ENCODE measurements at places on chromosomes 6 and 20.

GRCh38 chr6:106411643-106412200 lies 51.2 kb downstream of the CRYBG1 start:
- no peak for DNase-seq

DNA sequence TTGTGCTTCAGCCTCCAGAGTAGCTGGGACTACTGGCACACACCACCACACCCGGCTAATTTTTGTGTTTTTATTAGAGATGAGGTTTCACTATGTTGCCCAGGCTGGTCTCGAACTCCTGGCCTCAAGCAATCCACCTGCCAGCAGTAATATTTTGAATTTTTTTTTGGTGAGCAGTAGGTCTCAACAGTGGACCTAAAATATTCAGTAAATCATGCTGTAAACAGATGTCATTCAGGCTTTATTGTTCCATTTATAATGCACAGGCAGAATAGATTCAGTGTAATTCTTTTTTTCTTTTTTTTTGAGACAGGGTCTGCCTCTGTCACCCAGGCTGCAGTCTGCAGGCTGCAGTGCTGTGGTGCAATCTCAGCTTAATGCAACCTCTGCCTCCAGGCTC lies 69.7 kb downstream of the NCOA3 start:
- no peak for DNase-seq

DNA sequence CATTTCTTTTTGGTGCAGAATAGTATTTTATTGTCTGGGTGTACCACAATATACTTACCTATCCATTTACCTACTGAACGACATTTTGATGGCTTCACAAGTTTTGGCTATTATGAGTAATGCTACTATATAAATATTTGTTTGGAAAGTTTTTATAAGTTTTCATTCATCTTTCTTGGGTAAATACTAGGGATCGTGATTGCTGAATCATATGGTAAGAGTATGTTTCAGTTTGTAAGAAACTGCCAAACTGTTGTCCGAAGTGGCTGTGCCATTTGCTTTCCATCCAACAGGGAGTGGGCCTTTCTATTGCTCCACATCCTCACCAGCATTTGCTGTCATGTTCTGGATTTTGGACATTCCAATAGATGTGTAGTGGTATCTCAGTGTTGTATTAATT lies 104.2 kb downstream of the CDYL start:
- DNase-seq = no peak

- no peak for DNase-seq
These were observed 2.0 kb downstream of the ARMH2 start for GRCh38 chr6:24796616-24797290.

GRCh38 chr6:165486183-165487137 lies 176.6 kb downstream of the PDE10A start:
- no peak for DNase-seq

GRCh38 chr6:126724821-126725220 lies 384.9 kb downstream of the CENPW start:
- DNase-seq = no peak

DNA sequence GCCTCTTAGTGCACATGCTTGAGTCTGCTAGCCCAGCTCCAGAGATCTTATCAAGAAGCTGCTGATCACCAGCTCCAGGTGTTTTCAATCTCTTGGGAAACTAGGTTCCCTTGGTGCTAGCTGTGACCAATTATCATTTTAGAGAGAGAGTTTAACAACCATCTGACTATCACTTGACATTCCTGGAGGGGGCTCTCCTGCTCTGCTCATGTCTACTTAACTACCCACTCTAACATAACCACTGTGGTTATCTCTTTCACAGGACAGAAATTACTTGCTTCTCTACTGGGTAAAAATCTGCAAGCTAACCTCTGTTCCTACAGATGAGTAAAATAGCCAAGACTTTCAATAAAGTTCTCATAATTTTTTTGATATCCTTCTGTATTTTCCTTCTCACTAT lies 823.4 kb upstream of the GJE1 start:
- DNase-seq = no peak

DNA sequence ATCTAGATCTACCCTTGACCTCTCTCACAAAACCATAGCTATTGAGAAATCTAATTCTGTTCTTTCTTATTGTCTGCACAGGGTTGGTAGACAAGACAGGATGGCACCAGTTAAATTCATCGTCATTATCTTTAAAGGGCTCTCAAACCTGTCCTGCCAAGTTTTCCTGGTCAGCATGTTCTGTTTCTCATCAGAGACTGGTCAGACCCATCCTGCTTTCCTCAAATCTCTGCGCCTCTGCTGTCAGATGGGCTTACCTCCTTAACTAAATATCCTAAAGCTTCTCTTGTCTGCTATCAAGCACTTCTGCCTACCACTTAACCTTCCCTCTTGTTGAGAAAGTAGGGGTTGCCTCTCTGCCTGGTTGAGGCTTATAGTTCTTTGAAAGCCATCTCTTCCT lies 125.2 kb downstream of the MYO6 start:
- no peak for DNase-seq

DNA sequence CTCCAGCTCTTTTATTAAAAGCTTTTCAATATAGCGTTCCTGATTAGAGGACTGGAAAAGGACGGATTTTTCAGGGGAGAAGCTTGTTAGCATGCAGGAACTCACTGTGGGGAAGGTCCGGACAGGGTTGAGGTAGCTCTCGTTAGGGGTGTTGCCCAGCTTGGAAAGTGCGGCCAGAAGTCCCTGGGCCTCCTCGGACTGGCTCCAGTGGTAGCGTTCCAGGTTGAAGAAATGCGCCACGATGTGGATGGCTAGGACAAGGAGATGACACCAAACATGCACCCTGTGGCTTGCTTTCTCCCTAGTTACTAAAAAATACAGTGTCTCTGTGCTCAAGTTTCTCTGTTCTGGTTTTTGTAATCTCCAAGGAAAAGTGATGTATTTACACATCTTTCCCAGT lies 12.5 kb downstream of the NOX3 start:
- no peak for DNase-seq
